ENCODE measurements at places on chromosomes 6 and 20.

- no peak for DNase-seq
Observed at GRCh38 chr20:32204205-32205109, 3.1 kb downstream of the PLAGL2 start.

DNA sequence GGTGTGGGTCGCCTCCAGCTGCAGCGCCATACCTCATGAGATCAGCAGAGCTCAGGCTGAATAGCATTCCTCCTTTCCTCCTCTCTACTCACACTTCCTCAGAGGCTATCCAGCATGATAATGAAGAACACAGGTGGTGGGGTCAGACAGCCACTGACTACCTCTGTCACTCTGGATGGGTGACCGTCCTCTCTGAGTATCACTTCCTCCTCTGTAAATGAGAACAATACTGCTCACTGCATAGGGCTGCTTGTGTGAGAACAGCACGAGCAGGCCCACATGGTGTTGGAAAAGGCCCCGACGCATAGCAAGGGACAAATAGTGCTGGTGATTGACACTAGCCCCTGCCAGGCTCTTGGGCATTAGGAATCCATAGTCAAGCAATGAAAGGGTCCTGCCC lies 239.1 kb downstream of the PRKN start:
- no peak for DNase-seq

- DNase-seq = no peak
Observed at GRCh38 chr6:149860834-149861602, 3.1 kb downstream of the LRP11 start.

DNA sequence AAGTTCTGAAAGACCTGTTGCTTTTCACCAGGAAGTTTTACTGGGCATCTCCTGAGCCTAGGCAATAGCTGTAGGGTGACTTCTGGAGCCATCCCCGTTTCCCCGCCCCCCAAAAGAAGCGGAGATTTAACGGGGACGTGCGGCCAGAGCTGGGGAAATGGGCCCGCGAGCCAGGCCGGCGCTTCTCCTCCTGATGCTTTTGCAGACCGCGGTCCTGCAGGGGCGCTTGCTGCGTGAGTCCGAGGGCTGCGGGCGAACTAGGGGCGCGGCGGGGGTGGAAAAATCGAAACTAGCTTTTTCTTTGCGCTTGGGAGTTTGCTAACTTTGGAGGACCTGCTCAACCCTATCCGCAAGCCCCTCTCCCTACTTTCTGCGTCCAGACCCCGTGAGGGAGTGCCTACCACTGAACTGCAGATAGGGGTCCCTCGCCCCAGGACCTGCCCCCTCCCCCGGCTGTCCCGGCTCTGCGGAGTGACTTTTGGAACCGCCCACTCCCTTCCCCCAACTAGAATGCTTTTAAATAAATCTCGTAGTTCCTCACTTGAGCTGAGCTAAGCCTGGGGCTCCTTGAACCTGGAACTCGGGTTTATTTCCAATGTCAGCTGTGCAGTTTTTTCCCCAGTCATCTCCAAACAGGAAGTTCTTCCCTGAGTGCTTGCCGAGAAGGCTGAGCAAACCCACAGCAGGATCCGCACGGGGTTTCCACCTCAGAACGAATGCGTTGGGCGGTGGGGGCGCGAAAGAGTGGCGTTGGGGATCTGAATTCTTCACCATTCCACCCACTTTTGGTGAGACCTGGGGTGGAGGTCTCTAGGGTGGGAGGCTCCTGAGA lies at the start of gene HFE:
Gene HFE (plus strand): TSS at position 146 of the 832 bp plus-strand sequence. CDS start 12 bp downstream, at position 158.
- DNase-seq = no peak

DNA sequence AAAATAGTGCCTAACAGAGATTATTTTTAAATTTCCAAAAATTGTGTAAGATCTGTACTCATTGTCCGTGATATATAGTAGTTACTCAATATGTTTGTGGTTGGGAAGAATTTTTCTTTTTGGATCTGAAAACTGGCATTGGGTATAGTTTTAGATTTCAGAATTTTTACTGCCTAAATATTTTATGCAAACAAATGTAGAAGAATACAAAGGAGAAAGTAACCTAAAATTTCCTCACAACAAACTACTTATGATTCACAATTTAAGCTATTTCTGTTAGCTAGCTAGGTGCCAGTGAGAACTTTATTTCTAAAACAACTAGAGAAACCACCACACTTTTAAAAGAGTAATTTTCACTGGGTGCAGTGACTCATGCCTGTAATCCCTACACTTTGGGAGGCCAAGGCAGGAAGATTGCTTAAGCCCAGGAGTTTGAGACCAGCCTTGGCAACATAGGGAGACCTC lies 38.8 kb downstream of the SESN1 start:
- no peak for DNase-seq

GRCh38 chr20:32441638-32442037 lies 83.5 kb downstream of the ASXL1 start:
- DNase-seq = no peak

DNA sequence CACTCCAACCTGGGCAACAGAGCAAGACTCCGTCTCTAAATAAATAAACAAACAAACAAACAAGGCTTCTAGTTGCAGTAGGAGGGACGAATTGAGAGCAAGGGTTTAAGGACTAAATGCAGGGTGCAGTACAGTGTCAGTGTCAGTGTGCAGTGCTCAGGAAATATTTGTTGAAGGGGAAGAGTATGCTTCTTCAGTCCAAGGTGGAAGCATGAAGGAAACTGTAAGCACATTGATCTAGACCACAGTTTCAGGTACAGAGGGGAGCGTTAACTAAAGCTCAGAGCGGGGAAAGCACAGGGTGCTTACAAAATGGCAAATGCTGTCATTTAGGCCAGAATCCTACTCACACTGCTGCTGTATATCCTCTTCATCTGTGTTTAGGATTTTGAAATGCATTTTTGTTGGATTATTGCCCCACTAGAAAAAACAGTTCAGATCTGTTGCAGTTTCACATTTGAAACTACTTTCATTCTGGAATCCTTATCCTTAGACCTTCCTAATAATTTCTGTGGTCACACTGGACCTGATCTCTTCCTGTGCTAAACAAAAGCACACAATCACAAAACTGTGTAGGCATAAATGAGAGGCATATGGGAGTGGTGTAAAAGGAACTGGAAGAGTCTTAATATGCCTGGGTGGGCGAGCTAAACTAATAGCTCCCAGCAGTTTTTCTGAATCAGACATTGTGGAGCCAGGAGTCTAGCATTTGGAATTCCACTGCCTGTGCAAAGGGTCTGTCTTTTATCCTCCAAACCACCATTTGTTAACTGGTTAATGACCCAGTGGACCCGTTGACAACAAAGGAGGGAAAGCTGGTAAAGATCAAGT lies 41.4 kb downstream of the CBFA2T2 start:
- DNase-seq = no peak
